ENCODE measurements at places on chromosomes 16 and 17.

DNA sequence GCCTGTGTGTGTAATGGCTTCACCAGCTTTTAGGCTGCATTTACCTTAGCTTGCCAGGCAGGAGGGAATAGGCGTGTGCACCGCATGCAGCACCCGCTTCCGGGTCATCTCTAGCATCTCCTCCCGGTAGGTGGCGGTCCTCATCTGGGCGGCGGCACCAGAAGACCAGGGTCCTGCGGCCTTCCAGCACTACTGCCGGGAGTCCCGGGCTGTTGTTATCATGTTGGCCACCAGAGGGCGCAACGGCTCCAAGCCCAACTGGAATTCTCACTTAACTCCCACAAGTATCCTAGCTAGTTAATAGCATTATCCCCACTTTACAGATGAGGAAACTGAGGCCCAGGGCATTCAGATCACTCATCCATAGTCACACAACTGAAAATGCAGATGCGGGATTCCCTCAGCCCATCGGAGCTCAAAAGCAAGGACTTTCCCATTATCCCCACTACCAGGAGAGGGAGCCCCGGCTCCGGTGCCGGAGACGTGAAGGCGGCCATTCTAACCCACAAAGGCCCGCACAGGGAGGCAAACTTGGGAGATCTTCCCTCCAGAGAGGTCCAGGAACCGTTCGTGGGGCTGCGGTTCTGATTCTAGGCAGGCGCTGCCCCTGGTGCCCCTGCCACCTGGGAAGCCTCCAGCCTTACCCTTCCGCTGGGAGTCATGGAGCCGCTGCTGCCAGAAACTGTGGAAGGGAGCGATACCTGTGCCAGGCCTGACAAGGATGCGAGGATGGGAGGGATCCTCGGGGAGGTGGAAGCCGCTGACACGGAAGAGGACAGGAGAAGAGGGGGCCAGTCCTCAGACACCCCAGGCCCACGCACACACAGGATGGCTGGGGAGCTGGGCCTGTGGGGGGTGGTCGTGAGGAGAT is 23.9 kb downstream of the LGALS9 start:
- DNase-seq = peak; percentile 82

GRCh38 chr16:27321013-27321915 is 7.5 kb downstream of the IL4R start:
- no peak for DNase-seq

GRCh38 chr16:89268987-89269735 is 51.7 kb downstream of the ZNF778 start:
- DNase-seq = no peak

GRCh38 chr16:80804526-80805383 is at the start of gene CDYL2:
CDYL2 (minus strand) TSS chr16:80804598; CDS start chr16:80804173, 425 bp downstream.
- no peak for DNase-seq

- DNase-seq = no peak
Measured at GRCh38 chr17:30074730-30075129, 41.9 kb upstream of the NSRP1 start.

DNA sequence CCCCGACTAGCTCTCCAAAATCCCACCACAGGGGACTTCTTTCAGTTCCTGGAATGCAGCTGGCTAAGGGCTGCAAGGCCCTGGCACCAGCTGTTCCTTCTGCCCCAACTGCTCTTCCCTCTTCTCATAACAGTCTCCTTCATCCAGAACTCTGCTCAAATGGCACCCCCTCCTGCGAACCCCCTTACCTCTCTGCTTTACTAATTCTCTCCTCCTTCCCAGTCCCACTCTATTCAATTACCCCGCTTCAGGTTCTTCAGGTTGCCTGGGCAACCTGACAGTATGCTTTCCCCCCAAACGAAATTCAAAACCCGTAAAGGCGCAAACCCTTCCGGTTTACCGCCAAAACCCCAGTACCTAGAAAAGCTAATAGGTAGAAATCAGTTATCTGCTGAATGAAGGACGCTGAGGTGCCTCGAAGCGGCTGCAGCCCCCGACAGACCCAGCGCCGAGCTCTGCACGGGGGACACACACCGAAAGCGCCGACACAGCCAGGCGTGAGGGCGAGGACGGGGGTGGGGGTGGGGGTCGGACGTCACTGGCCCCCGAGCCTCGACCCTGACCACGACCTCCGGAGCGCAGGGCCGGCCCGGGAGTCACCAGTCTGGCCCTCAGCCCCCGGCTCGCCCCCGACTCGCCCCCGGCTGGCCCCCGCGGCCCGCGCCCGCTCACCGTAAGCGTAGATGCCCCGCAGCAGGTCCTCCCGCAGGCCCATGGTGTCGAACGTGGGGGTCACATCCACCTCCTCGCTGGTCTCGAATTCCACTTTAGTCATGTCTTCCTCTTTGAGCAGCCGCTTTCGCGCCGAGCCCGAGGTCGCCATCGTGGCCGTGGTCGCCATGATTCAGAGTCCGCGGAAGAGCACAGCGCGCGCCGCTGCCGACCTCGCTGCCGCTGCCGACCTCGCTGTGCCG is 550 bp downstream of the EIF4A3 start:
- peak; percentile 23 for DNase-seq

Data from SHP77 (cell line).